PC-9 (cell line): ENCODE measurements at places on chromosomes 6 and 20.

- no peak overlapping the region for H3K27ac ChIP-seq
- no peaks in the 10 kb centered on the region for H3K36me3 ChIP-seq
- H3K4me1 ChIP-seq, result no peaks in the 10 kb centered on the region
Observed at GRCh38 chr6:127857051-127857637, 43.7 kb downstream of the THEMIS start.

- no peak overlapping the region for H3K27ac ChIP-seq
- no peaks in the 10 kb centered on the region for H3K27me3 ChIP-seq
- H3K4me1 ChIP-seq, result peaks cover 11% of the 10 kb centered on the region; the same call in 1 of the 2 replicates
- no peak overlapping the region for H3K4me3 ChIP-seq
Observed at GRCh38 chr6:10884245-10884972, 2.4 kb upstream of the SYCP2L start.

- H3K4me1 ChIP-seq, result 0 out of 2 replicates have a peak, but pooled peaks cover 8% of the 10 kb centered on the region
- no peaks in the 10 kb centered on the region for H3K36me3 ChIP-seq
Observed at GRCh38 chr6:41651246-41651961, 13.1 kb downstream of the MDFI start.

DNA sequence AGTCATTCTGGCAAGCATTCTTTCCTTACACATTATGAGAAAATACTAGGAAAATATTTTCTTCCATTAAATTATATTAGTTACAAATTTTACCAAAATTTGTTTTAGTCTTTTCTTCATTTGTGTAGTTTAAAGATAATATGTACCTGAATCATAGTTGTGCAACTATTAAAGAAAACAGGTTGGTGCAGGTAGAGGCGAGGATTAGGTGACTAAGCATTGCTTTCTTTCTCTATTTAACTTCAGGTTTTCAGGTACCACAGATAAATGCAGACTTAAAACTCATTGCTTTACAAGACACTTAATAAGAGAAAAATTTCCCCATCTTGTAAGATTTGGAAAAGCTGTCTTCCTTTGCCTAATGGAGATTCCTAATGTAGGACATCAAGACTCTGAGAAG is 1175.5 kb upstream of the ADGRB3 start:
- no peak overlapping the region for H3K4me3 ChIP-seq
- H3K4me1 ChIP-seq, result no peaks in the 10 kb centered on the region
- no peaks in the 10 kb centered on the region for H3K36me3 ChIP-seq
- DNase-seq, result no peak
- no peak overlapping the region for H3K27ac ChIP-seq
- H3K27me3 ChIP-seq, result no peaks in the 10 kb centered on the region

GRCh38 chr20:56592211-56592610 is 36.9 kb upstream of the TFAP2C start:
- H3K36me3 ChIP-seq, result no peaks in the 10 kb centered on the region
- peak; percentile 89 for DNase-seq
- H3K4me1 ChIP-seq, result peaks cover 58% of the 10 kb centered on the region
- H3K27ac ChIP-seq, result peak overlapping the region; percentile 84

- H3K27ac ChIP-seq, result no peak overlapping the region
- no peak for DNase-seq
- H3K36me3 ChIP-seq, result no peaks in the 10 kb centered on the region
Observed at GRCh38 chr20:18504479-18505060, 3.2 kb upstream of the SEC23B start.

DNA sequence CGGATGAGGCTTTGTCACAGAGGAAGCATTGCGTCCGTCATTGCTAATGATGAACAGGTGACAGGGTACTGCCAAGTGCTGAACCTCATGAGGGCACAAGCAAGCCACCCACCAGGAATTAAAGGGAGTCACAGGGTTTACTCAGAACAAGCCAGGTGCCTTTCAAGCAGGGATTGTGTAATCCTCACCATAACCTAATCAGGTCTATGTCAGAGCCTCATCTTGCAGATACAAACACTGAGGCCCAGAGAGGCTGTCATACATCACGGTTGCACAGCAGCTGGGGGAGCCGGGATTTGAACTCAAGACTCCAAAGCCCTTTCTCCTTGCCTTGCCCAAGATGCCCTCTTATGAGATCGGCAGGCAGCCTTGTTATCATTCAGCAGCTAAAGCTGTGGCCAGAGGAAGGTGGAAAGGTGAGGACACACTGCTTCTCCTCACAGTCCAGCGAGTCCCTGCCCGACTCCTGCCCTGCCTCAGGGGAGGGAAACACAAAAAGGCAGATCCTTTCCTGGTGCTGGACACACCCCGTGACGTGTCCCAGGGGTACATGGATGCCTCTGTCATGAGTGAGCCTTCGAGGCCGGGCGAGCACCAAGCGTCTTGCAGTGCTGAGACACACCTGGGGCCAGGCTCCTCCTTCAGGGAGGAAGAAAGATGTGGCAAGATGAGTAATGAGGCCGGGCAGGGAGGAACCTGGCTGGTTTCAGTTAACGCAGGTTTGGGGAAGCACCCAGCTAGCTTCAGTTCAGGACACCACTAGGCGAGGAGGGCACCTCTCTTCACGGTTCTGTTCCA is 214.9 kb downstream of the LY86 start:
- H3K4me1 ChIP-seq, result peaks cover 29% of the 10 kb centered on the region
- H3K36me3 ChIP-seq, result no peaks in the 10 kb centered on the region
- no peak overlapping the region for H3K4me3 ChIP-seq
- H3K27ac ChIP-seq, result peak overlapping the region; percentile 98
- H3K27me3 ChIP-seq, result no peaks in the 10 kb centered on the region
- DNase-seq, result peak; percentile 94

DNA sequence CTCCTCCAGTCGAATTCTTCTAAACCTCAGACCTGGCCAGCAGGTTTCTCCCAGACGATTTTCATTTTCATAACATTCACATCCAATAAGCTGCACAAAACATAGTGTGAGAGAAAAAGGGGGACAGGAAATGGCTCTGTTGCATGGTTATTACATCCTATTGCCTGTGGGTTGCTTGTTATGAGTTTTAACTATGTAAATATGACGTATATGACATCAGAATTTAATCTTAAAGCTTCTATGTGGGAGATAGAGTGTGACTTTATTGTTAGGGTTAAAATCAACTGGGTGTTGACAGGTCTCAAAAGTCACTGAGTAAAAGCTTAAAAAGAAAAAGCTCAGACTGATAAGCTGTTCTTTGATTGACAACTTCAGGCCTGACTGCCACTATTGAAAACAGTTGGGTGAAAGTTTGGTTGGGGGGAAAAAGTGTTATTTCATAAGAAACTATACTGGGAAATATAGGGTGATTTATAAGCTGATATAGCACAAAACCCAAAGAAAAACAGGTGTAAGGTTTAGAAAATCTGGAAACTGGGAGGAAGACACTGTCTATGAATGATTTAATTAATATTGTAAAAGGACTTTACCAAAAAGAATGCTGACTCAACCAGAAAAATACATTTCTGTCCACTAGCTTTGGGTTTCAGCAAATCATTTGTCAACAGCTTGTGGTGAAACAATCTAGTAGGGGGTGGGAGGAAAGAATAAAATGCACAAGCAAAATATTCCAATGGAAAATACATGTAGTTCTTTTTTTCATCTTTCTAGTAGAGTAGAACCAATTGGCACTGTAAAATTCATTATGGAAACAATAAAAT is 134.1 kb upstream of the CEP162 start:
- H3K27ac ChIP-seq, result no peak overlapping the region
- no peaks in the 10 kb centered on the region for H3K27me3 ChIP-seq
- H3K4me1 ChIP-seq, result no peaks in the 10 kb centered on the region
- DNase-seq, result no peak

GRCh38 chr6:36683656-36684446 is 5.3 kb downstream of the CDKN1A start:
- no peaks in the 10 kb centered on the region for H3K36me3 ChIP-seq
- H3K4me1 ChIP-seq, result peaks cover 31% of the 10 kb centered on the region
- H3K4me3 ChIP-seq, result no peak overlapping the region
- peak overlapping the region; percentile 81 for H3K27ac ChIP-seq

GRCh38 chr6:20338156-20338555 is 63.5 kb upstream of the E2F3 start:
- H3K27me3 ChIP-seq, result no peaks in the 10 kb centered on the region; the same call in 1 of the 2 replicates
- H3K36me3 ChIP-seq, result no peaks in the 10 kb centered on the region
- DNase-seq, result no peak
- H3K4me1 ChIP-seq, result no peaks in the 10 kb centered on the region
- no peak overlapping the region for H3K27ac ChIP-seq

- H3K36me3 ChIP-seq, result no peaks in the 10 kb centered on the region
- no peak overlapping the region for H3K27ac ChIP-seq
- DNase-seq, result no peak
- no peaks in the 10 kb centered on the region for H3K4me1 ChIP-seq
Observed at GRCh38 chr6:139648430-139649000, 274.1 kb upstream of the CITED2 start.

DNA sequence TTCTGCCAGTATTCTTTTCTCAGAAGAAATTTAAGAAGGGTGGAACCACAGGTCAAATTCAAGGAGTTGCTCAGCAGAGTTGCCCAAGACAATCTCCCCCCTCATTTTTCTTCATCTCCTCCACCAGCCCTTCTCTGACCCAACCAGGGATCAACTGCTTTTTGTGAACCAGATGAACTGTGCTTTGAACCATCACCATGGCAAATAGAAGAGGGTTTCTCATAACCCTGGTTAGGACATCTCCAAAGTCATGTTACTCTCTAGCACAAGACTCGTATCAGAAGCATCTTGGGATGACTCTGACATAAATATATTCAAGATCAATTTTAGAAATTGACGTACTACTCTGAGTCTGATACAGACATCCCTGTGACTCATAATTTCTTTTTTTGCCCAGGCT is 130.7 kb downstream of the ALDH8A1 start:
- no peak overlapping the region for H3K27ac ChIP-seq
- H3K4me3 ChIP-seq, result no peak overlapping the region
- no peaks in the 10 kb centered on the region for H3K36me3 ChIP-seq
- no peak for DNase-seq
- H3K4me1 ChIP-seq, result peaks cover 18% of the 10 kb centered on the region
- H3K27me3 ChIP-seq, result no peaks in the 10 kb centered on the region
